Activated T-helper 1 cell treated with anti-CD3 and anti-CD28 coated beads, Interleukin-2, amount 50 U/mL, for 16 hours (primary cell): ENCODE measurements at places on chromosomes 6 and 20.

- DNase-seq, result no peak
Measured at GRCh38 chr20:63362436-63363009, 1.4 kb upstream of the CHRNA4 start.

DNA sequence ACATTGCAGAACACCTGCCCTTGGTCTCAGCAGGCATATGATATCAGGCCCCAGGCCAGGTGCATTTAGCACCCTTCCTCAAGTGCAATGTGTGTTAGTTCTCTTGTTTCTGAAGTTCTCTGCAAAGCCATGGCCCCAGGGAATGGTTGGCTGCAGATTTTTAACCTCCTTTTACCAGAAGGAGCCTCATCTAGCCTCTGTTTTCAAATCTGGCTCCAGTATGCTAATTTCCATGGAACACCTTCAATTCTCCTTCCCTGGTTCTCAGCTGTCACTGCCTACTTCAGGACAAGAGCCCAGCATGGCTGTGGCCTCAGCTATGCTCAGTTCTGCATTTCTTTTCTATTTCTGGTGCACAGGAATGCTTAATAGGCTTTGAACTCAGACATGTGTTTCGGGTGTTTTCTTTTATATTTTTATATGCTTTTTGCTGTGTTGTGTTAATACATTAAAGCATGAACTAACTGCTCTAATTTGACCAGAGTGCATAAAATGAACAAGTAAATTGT lies 51.6 kb upstream of the OGFRL1 start:
- DNase-seq, result no peak

DNA sequence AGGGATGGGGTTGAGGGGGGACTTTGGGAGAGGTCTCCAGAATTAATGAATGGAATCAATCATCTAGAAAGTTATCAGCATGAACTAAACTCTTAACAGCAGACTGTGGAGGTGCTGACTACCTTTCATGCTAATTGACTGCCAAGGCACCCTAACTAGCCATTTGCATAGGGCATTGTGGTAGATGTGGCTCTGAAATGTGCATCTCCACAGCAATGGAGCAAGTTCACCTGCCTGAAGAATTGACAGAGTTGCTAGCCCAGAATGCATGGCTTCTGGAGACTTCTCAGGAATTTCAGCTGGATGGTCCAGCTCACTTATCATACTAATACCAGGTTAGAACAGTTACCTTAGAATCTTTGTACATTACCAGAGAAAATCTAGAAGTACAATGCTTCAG lies 745.6 kb downstream of the KIF16B start:
- DNase-seq, result no peak

GRCh38 chr6:147000545-147001488 lies 203.4 kb upstream of the STXBP5 start:
- no peak for DNase-seq

DNA sequence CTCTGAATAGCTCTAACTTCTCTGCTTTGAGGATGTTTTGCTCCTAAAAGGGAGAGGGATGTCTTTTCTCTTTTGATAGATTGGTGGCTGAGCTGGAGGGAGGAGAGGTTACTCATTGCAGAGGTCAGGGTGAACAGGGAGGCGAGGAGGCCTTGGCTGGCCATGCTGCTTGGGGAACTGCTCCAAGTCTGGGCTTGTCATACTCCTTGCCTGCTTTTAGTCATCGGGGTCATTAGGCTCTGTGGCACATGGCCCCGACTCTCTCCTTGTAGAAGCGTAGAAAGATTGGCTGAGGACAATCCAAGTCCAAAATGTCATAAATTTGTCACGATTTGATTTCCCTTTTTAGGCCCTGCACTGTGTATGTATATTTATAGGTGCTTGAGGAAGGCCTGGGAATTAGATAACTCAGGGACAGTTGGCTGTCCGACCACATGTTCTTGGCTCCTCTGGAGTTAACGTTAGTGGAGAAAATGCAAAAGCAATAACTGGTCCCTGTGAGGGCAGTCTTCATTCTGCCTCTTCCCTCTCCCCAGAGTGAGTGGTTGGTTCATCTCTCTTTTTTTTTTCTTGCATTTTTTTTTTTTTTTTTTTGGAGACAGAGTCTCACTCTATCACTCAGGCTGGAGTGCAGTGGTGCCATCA lies 160.1 kb downstream of the SCP2D1 start:
- DNase-seq, result no peak

- DNase-seq, result no peak
Measured at GRCh38 chr6:44071670-44072451, 55.4 kb downstream of the MRPL14 start.

DNA sequence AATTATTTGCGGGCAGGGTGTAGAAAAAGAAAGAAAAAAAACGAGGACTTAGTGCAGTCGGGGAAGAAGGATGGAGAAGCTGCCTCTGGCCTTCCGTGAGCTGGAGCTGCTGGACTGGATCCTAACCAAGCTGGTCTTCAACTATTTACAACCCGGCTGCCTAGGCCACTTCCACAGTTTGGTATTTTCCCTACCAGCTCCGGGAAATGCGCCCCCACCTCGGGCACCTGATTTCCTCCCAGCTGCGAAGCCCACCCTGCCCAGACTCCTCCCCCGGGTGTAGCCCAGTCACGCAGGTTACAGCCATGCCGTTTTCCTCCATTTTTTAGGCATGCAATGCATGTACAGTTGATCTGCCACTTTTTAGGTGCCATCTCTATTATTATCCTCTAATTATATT lies 21.2 kb downstream of the THEMIS start:
- no peak for DNase-seq

DNA sequence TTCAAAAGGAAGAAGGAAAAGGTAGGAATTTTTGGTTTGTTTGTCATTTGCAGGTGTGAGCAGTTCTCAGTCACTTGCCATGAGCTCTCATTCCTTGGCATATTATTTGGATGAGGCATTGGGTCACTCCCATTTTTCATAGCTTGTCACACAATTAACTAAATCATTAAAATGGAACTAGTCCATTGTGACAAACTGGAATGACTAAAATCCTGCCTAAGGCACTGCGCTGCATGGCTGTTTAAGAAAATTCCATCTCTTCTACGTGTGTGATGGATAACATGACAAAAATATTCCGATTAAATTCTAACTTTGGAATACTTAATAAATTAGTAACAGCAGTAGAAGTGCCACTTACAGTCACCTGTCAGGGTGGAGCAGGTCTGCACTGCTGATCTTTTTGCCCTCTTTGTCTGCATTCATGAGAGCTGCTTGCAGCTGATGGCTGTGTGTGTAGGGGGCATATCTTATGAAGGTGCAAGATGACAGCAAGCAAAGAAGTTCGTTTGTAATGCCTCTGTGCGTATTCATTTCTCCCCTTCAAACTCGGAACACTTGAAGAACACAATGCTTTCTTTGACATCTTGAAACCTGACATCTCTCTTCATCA lies 1292.6 kb upstream of the MAP3K7 start:
- DNase-seq, result no peak

DNA sequence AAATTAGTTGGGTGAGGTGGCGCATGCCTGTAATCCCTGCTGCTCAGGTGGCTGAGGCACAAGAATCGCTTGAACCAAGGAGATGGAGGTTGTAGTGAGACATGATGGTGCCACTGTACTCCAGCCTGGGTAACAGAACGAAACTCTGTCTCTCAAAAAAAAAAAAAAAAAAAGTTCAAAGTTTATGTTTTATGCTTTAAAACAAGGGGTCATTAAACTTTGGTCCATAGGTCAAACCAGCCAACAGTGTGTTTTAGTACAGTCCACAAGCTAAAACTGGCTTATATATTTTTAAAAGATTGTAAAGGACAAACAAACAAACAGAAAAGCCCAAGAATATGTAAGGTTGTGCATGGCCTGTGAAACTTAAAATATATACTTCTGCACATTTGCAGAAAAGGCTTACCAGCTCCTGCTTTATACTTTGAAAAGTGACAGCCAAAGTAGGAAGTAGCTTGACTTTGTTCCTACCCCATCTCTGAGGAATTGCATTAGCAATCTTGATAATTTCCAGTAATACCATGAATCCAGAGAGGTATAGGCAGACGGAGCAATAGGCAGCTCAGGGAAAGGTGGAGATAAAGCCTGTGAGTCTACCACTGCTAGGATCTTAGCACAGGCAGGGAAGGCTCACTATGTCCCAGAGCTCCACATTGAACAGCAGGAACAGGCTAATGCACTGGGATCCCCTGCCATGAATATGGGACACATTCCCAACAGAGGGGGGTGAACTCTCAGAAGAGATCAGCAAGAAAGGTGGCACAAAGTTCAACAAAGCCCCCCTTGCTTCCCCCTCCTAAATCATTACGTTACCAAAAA lies 30.5 kb downstream of the MCM8 start:
- DNase-seq, result no peak

DNA sequence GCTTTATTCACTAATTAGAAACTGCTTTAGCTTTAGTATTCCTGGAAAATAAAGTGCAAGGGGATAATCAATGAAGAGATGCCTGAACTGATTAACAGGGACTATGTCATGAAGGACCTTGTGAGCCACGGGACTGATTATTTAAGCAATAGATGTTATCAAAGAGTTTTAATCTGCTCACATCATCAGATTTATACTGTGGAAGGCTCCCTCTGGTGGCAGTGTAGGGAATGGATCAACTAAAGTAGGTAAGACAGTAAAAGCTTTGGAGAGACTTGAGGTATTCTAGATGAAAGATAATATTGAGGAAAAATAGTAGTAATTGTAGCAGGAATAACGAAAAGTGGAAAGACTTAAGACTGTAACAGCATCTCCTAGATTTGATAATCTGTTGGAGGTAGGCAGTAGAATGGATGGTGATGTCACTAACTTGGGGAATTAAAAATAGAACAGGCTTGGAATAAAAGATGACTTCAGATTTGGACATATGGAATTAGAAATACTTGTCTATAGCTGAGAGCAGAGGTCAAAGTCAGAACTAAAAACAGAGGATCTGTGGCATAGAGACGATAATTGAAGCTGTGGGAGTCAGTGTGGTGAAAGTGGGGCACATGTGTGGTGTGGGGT lies 80.3 kb upstream of the HTR1E start:
- no peak for DNase-seq

GRCh38 chr6:105680131-105680530 lies 277.2 kb upstream of the PREP start:
- DNase-seq, result no peak

DNA sequence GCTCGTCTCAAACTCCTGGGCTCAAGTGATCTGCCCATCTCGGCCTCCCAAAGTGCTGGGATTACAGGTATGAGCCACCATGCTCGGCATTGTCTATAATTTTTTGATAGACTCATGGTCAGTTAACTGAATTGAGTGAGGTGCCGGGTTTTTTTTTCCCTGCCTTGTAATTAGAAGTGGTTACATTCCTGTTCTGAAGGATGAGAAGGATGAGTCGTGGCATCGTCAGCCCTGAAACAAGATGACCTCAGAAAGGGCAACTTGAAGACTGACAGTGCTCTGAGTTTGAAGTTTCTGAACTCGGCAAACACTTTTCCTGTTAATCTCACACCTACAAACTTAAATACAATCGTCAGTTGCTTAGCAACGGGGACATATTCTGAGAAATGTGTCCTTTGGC lies 158.7 kb upstream of the PDE10A start:
- no peak for DNase-seq

DNA sequence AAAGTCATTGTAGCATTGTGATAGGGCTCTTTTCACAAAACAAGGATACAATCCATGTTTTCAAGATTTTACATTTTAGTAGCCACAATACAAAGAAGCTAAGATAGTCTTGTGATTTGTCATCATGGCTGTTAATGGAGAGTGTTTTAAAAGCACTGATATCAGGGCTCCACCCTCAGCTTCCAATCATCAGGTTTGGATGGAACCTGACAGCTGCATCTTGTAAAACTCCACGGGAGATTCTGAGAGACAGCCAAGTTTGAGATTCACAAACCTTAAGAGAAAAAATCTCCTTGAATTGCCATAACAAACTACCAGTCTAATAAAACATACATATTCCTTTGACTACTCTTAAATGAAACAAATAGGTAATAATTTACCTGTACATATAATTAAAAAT lies 280.2 kb downstream of the ESR1 start:
- no peak for DNase-seq

GRCh38 chr6:131758920-131759319 lies 48.1 kb upstream of the CTAGE9 start:
- no peak for DNase-seq

DNA sequence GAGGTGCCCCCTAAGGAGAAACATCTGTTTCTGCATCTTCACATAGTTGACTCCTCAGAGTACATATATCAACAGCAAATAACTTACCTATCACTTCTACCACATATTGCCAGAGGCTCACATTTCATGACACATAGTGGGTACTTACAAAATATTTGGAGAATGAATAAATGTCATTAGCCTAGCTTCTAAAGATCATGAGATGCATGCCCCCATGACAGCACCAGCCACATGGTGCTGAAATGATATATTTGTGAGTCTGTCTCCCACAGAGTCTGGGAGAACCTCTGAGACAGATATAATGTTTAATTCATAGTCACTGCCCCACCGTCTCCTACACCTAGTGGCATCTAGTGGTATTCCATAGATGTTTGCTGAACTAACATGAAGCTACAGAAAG lies 555.6 kb downstream of the KIF16B start:
- DNase-seq, result no peak

GRCh38 chr6:158060455-158061360 lies 79.0 kb downstream of the SYNJ2 start:
- DNase-seq, result no peak

GRCh38 chr6:107629548-107630129 lies 139.7 kb downstream of the SOBP start:
- no peak for DNase-seq

- DNase-seq, result no peak
Measured at GRCh38 chr20:60813066-60813465, 439.0 kb upstream of the CDH4 start.
